ENCODE measurements at places on chromosomes 2 and 18. TPM values are rescaled to one million over a fixed set of nuclear protein-coding genes. Genes with fewer than 3 reads are reported as not detected.

SIX2 gene
- total RNA-seq, result not detected

DNA sequence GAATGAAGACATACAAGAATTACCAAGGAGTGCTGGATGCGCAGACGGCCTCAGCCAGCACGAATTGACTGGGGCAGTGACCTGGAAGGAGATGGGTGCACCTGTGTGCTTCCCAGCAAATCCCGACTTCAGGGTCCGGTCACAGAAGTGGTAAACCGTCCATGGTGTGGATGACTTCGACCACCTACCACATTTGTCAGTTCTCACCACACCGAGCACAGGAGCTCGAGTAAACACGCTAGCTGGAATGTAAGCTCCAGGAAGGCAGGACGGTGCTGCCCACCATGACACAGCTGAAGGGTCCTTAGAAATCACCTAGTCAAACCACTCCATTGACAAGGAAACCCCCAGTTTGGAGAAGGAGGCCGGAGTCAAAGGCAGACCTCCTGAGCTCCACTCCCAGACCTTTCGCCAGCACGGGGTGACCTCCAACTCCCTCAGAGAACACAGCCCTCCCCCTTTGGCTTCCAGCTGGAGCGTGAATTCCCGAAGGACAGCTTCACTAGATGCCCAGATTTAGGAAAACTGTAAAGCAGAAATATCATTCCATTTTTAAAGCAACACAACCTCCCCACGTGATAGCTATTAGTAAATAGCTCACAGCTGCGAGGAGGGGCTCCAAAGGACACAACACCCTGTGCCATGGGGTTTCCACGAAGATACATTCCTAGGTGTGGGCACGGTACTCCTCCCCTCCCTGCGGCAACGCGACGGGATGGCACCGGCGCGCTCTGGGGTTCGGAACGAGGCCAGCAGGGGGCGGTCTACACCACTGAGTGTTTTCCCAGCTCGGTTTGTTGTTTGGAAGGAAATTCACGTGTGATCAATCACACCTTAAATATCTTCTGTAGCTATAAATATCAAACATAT, 34.1 kb upstream of the GNAL start:
- peak; percentile 81 for DNase-seq

HRH4 gene
- 0.26 TPM for total RNA-seq

MEP1B gene
- not detected for total RNA-seq

- no peak for DNase-seq
These were observed 120.1 kb downstream of the USP34 start for GRCh38 chr2:61350777-61351176.

KIF3C gene
- 5.2 TPM for total RNA-seq

DNA sequence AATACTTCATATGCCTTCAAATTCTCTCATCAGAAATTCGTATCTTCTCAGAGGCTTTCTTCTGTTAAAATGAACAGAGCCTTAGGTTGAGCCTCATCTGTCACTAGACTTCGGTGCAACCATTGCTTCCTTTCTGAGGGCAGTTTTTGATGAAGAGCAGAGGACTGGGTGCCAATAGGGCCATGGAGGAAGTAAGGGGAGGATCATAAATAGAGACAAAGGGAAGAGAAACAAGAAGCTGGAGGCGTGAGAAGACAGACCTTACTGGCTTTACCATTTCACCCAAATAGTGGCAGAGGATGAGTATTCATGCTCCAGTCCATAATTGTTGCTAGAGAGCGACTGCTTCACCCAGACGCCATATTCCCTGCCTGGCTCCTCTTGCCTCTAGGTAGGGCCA, 215.6 kb upstream of the PKDCC start:
- DNase-seq, result no peak

- peak; percentile 96 for DNase-seq
These were observed at the start of gene ARPC2 for GRCh38 chr2:218216674-218217359. ARPC2 (plus strand) TSS chr2:218217189; CDS start chr2:218217471, 282 bp downstream.

RGPD5 gene
- total RNA-seq, result 27.0 TPM

- no peak for DNase-seq
These were observed 66.5 kb downstream of the PXDN start for GRCh38 chr2:1677821-1678165.

GRCh38 chr2:188620916-188621315, 329.2 kb downstream of the GULP1 start:
- DNase-seq, result no peak

DNA sequence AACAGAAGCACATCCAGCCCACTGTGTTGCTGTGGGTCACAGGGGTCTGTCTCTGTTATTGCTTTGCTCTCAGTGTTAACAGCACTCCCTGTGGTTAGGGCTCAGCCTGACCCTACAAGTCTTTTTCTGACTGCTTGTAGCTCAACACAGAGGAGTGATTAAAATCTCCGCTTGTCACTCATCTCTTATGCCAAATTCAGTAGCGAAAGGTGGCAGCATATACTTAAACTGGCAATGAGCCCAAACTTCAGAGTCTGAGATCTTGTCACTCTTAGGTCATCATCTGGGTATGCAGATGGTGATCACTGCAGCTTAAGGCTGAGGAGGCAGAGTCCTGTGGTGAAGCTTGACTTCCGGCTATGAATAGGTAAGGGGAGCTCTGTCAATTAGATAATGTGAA, 63.3 kb upstream of the CSRNP3 start:
- DNase-seq, result no peak

GRCh38 chr2:177201919-177202346, 10.7 kb upstream of the HNRNPA3 start:
- no peak for DNase-seq

MAPK4 gene
- not detected for total RNA-seq

TANC1 gene
- total RNA-seq, result 0.89 TPM

DNA sequence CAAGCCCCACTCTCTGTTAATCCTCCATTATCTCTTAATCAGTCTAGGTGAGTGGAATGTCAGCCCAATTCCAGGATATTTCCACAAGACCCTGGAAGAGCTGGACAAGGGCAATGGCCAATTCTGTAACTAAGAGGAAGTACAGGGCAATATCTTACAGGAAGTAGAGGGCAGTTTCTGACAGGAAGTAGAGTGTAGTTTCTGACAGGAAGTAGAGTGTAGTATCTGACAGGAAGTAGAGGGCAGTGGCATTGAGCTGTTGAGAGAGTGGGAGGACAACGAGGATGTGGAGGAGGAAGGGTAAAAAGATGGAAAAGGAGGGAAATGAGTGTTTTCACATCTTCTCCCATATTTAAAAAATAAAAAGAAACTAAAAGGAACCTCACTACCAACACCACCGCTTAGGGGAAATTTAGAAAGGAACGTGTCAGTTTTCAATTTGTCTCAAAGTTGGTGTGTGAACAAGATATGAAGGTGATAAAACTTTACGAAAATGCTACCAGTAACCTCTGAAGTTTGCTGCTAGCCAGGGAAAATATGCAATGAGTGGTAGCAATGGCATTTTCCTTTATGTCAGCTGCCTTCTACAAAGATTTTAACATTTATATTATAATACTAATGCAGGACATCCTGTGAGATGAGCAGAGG, 430.9 kb upstream of the HNRNPA3 start:
- no peak for DNase-seq

GRCh38 chr18:2002151-2002550, 569.2 kb downstream of the METTL4 start:
- DNase-seq, result no peak

ADGRF3 gene
- total RNA-seq, result 3.1 TPM

DNA sequence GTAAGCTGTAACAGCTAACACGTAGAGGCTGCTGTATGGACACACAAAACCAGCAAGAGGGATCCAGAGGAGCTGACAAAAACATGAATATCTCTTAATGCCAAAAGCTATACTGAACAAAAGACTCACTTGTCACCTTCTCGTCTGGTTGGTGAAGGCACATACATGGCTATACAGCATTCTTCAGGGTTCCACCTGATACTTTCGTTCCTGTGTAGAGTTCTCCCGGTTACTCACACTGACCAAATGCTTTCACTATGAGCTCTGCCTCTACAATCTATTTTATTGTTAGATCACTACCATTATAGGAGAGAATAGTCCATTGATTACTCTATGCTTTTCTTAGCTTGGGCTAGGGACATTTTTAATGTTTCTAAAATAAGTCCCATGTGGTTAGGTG, 193.1 kb downstream of the HNMT start:
- no peak for DNase-seq

DNA sequence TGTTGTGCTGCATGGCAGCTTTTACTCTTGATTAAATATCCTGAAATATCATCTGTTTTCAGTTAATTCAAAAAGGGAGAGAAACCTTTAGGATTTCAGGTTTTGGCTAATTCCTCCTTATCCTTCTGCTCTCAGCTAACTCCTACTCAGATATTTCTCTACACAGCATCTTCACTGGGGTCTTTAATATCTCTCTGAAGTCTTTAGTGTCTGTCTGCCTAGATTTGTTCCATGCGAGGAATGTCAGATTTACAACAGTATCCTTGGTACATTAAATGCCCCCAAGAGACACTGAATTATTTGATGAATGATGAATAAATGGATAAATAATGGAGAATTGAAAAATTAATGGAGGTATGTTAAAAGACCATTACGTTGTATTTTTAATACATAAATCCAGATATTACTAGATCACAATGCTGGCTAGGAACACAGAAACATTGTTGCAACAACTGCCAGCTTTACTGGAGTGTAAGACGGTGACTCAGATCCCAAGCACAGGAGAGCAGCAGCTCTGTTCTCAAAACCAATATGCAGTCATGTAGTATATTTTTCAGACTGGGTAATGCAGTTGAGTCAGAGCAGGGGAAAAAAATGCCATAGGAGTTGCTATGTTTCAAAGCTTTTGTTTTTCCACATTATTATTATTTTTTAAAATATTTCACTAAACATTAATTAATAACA, 388.0 kb upstream of the SYT4 start:
- no peak for DNase-seq

GRCh38 chr2:67560771-67561456, 163.8 kb downstream of the ETAA1 start:
- DNase-seq, result no peak

ZAP70 gene
- 156 TPM for total RNA-seq

TMEM169 gene
- total RNA-seq, result 1.6 TPM

DNA sequence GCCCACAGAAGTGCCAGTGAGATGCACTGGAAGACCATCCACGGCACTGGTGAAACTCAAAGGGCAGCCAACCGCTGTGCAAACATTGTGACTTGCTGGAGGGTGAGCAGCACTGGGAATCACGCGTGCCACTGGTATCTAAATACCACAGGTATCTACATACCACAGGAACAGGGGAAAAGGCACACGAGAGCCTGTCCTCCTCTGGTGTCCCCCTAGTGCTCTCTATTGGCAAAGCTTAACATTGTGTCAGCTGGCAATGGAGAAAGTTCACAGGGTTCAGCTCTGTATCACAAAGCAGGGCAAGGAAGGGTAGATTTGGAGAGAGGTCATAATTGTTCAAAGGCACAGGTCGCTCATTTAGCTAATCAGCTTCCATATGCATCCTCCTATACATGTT, 12.6 kb upstream of the SEC11C start:
- DNase-seq, result no peak

- DNase-seq, result no peak
These were observed 5.9 kb upstream of the GULP1 start for GRCh38 chr2:188285774-188286173.

GRCh38 chr2:101112772-101113157, 38.4 kb downstream of the TBC1D8 start:
- no peak for DNase-seq

DNA sequence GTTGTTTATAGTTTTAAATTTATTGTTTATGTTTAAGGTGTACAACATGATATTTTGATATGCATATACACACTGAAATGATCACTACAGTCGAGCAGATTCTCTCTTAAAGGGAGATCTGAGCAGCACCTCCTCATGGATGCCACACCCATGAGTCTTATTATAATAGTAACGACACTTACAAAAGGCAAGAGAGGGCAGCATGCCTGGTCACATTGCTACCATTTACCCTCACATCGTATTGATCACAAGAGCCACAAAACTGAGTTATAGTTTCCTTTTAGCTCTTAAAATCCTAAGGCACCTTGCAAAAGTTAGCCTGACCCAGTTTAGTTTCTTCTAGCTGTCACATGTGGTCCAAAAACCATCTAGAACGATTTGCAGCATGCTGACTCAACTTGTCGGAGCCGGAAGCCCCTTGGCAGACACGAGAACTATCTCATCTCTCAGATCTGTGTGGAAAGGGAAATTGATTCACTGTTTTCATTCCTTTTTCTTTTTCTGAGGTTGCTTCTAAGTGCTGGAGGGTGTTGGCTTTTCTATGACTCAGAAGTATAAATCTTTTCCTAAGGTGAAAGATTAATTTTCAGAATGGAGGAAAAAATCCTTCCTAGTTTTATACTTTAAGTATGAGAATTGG, 85.3 kb downstream of the CDC42EP3 start:
- DNase-seq, result peak; percentile 83

DNA sequence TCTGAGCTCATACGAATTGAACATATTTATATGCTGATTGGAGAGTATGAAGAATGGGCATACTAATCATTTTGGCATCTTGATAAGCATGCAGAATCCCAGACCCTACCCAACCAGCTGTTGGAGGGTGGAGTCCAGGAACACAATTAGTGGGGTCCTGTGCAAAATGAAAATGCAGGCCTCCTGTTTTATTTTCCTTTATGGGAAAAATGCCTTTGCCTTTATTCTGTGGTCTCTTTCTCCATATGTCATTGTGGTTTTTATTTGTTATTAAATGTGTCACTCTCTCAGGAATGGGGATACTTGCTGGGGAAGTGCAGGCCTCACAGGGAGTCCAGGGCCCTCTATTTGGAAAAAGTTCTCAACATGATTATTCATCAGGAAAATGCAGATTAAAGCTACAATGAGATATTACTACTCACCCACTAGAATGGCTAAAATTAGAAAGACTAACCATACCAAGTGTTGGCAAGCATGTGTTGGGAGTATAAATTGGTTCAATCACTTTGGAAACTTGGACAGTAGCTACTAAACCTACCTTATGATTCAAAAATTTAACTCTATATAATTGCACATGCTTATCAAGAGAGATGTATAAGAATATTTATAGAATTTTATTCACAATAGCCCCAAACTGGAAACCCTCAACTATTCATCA, 223.1 kb upstream of the FBXO11 start:
- no peak for DNase-seq

NLRC4 gene
- total RNA-seq, result 0.23 TPM

GRCh38 chr2:165055082-165055851, 99.9 kb upstream of the SLC38A11 start:
- no peak for DNase-seq

CDCA7 gene
- total RNA-seq, result 80.4 TPM

DNA sequence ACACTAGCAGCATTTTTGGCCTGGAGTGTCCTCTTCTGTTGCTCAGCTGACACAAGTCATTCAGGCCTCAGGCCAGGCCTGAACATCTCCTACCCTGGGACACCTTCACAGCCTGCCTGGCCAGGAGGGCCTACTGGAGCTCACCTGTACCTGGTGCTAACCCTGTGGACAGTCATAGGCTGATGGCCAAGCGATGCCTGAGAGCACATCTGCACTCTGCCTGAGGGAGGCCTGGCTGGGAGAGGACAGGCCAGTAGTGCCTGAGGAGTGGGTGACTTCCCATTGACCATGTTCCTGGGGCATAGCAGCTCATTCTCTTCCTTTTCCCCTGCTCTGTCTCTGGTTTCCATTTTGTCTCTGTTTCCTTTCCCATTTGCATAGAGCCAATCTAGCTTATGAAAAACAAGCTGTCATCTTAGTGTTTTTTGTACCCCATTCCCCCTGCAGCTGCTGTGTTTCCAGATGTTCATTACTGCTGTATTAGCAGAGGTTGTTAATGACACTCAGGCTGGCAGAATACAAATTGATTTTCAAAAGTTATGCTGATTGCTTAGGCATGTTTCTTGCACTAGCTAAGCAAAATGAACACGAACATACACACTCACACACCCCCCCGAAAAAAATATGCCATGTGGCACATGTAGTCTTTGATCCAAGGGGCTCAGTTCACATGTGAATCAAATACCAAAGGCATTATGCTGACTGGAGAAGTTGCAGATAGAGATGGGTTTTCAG, 149.7 kb upstream of the HS6ST1 start:
- DNase-seq, result no peak

Measured in activated CD4-positive, alpha-beta T cell treated with anti-CD3 and anti-CD28 coated beads for 36 hours (primary cell).